ENCODE measurements at places on chromosomes 7 and 10.

- DNase-seq = no peak
Measured at GRCh38 chr7:18390535-18390907, 105.0 kb upstream of the HDAC9 start.

GRCh38 chr7:41725013-41725412, 22.1 kb upstream of the INHBA start:
- no peak for DNase-seq

GRCh38 chr7:154748089-154748786, 254.7 kb downstream of the PAXIP1 start:
- DNase-seq = no peak

DNA sequence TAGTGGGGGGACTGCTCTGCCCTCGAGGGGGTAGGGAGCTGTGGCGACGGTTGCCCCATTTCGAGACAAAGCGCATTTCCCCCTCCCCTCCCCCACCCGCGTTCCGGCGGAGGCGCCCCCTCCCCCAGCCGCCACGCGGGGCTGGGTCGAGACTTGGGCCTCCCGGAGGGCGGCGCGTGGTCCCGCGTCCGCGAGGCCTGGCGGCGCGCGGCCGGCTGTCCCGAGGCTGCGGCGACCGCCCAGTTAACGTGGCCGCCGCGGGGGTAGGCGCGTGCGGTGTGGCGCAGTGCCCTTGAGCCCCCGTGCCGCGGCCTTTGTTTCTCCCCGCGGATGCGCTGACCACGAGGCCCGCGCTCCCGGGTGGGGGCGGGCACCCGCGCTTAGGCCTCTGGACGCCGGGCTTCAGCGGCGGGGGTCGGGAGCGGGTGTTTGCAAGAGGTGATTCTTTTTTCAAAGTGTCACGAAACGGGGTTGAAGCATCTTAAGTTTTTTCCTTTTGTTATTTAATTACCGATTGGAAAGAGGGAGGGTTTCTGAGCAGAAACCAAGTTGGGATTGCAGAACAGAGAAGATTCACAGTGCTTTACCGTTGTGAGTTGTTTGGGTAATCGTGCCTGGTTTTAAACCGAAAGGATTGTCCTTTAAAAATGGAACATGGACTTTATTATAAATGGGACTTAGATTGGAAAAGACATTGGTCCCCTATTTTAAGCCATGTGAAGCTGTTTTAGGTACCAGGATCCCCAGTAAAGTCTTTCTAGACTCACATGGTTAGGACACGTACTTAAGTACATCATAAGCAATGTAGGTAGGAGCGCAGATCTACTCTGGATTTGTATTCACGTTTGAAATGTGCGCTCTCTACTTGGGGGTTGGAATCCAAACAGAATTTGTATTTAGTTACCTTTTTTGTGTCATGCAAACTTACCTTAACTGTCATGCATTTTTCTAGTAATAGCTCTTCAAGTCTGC, 760 bp downstream of the CBX3 start:
- peak; percentile 35 for DNase-seq

GRCh38 chr7:32868116-32868515, 23.4 kb downstream of the KBTBD2 start:
- DNase-seq = no peak

DNA sequence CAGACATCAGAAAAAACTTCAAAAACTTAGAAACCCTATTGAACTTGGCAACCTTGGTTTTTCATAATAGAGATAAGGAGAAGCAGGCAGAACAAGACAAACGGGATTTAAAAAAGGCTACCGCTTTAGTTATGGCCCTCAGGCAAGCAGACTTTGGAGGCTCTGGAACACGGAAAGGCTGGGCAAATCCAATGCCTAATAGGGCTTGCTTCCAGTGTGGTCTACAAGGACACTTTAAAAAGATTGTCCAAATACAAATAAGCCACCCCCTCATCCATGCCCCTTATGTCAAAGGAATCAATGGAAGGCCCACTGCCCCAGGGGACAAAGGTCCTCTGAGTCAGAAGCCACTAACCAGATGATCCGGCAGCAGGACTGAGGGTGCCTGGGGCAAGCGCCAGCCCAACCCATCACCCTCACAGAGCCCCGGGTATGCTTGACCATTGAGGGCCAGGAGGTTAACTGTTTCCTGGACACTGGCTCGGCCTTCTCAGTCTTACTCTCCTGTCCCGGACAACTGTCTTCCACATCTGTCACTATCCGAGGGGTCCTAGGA, 115.3 kb downstream of the NRCAM start:
- DNase-seq = no peak

DNA sequence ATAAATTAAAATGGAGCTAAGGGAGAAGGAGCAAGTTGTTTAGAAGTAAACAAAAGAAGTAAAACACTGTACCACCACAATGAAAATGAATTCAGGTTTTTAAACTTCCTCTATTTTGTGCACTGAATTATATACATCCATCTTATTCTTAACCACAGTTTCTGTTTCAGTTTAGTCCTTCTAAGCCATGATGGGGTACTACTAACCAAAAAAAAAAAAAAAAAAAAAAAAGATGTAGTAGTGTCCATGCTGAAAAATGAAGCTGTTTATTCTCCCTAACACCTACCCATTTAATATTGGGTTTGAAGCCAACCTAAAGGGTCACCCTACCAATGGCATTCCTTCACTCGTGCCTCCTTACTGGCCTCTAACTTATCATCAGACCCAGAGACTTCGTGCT, 3.4 kb upstream of the BMPR1A start:
- no peak for DNase-seq

GRCh38 chr7:41892356-41893100, 189.6 kb upstream of the INHBA start:
- no peak for DNase-seq

DNA sequence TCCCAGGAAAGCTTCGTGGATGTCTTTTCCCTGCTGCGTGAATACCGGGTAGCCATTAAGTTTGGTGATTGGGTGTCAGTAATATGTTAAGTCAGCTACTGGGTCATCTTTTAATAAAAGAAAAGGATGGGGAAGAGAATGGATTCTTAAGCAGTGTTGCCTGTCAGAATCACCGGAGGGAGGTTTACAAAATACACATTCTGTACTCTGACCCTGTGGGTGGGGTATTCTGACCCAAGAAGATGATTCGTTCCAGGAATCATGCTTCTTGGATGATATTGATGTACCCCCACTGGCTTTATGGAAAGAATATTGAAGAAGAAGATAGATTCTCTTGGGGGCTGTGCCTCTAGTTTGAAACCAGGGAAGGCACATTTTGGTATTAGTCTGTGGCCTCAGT, 18.3 kb downstream of the SGPL1 start:
- no peak for DNase-seq

GRCh38 chr7:81284576-81284975, 365.7 kb upstream of the SEMA3C start:
- no peak for DNase-seq

- no peak for DNase-seq
Measured at GRCh38 chr7:157438121-157439025, 101.6 kb downstream of the DNAJB6 start.

DNA sequence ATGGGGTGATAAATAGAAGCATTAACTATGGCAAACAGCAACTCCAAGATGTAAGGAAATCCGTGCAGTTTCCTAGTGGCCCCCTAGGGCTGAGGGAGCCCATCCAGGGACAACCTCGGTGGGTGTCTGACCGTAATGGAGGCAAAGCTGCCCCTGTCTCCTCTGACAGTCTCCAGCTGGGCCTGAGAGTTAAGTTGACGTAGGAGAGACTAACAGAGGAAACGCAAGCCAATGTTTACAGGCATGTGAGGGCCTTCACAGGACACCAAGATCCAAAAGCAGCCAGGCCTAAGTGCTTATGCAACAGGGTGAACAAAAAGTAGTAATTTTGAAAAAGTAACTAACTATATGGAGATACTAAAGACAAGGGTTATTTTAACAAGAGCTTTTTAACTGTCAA, 330.0 kb upstream of the C7orf33 start:
- DNase-seq = no peak

DNA sequence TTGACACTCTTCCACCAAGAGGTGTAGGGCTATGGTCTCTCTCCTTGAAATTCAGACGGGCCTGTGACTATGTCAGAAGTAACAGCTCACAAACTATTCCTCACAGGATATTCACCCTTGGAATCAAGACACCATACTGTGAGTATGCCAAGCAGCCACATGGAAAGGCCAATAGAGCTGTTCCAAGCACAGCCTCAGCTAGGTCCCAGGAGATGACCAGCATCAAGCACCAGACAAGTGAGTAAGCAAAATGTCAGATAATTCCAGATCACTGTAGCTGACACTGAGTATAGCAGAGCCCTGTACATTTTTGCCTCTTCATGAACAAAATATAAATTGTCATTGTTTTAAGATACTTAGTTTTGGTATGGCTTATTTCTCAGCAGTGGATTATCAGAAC, 88.1 kb upstream of the KCND2 start:
- no peak for DNase-seq

- DNase-seq = peak; percentile 55
Measured at GRCh38 chr10:22320591-22321155, at the start of gene BMI1. TSS of gene BMI1 (plus strand) at chr10:22321099. CDS start at chr10:22326450, 5,351 bp downstream.

DNA sequence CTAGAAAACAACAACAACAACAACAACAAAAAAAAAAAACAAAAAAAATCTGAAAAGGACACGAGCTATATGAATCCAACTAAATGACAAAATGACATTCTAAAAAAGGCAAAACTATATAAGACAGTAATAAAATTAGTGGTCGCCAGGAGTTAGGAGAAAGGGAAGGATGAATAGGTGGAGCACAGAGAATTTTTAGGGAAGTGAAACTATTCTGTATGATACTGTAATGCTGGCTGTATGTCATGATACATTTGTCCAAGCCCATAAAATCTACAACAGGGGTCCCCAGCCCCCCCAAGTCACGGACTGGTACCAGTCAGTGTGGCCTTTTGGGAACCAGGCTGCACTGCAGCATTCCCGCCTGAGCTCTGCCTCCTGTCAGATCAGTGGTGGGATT, 2.8 kb upstream of the PUS7 start:
- no peak for DNase-seq

- no peak for DNase-seq
Measured at GRCh38 chr10:5609952-5610616, 56.3 kb downstream of the ASB13 start.

GRCh38 chr10:88999625-89000024, 9.0 kb downstream of the FAS start:
- no peak for DNase-seq

- DNase-seq = no peak
Measured at GRCh38 chr10:127962205-127962604, 55.3 kb downstream of the PTPRE start.

- no peak for DNase-seq
Measured at GRCh38 chr10:76149602-76150138, 718.2 kb downstream of the LRMDA start.

GRCh38 chr10:35356725-35357092, 20.4 kb downstream of the CCNY start:
- peak; percentile 15 for DNase-seq

DNA sequence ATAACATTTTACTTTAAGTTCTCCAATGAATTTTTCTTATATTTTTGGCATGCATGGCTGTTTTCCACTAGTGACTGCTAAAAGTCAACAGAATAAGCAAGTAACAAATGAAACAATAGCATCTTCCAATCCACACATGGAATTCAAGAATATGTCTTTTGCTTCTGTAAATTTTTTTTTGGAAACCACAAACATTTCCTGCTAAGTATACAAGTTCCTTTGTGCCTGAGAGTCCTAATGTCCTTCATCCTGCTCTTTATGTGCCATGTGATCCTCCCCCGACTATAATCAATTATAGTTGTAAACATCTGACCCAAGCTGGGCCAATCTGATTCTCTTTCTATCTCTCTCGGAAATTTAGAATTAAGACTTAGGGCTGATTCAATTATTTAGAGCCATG, 61.2 kb downstream of the PPP1R3C start:
- DNase-seq = no peak

DNA sequence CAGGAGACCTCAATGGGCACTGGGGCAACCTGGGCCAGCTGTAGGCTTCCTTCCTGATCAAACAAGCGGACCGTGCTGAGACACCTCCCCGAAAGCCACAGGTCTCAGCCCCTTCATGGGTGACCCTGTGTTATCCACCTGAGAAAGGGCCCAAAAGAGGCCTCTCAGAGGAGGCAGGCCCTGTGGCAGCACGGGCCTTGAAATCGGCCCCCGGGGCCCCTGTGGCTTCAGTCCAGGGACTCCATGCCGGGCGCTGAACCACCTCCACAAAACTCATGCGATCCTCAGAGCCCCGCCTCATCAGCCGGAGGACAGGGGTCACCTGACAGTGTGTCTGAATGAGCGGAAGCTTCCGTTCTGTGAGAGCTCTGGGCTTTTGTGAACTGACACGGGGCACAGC, 307.1 kb downstream of the PAXIP1 start:
- DNase-seq = no peak

DNA sequence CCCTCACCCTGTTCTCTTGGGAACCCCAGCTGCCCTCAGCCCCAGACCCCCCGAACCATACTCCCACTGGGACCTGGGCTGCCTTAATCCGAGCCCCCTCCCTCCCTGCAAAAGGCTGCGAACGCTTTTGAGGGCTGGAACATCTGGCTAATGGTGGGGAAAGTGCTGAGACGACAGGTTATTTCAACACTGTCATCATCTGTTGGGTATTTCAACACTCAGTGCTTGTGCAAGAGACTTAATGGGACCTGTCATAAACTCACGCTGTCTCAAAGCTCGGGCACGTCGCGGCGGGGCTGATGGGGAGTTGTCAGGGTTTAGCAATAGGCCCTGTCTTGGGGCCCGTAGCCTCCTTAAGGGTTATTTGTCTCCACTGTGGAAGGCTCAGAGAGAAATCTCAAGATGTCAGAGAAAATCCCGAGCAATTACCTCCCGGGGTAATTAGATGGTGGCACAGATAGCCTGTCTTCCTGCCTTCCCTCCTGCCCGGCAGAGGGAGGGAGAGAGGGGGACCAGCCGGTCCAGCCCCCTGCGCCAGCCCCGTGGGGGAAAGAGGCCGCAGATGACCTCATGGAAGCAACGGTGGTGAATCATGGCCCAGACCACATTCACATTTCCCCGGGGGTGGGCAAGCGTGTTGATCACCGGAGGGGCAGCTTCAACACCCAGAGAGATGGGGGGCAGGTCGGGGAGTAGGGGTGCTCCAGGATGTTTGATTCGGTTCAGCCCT, 88.7 kb upstream of the MYL10 start:
- no peak for DNase-seq

DNA sequence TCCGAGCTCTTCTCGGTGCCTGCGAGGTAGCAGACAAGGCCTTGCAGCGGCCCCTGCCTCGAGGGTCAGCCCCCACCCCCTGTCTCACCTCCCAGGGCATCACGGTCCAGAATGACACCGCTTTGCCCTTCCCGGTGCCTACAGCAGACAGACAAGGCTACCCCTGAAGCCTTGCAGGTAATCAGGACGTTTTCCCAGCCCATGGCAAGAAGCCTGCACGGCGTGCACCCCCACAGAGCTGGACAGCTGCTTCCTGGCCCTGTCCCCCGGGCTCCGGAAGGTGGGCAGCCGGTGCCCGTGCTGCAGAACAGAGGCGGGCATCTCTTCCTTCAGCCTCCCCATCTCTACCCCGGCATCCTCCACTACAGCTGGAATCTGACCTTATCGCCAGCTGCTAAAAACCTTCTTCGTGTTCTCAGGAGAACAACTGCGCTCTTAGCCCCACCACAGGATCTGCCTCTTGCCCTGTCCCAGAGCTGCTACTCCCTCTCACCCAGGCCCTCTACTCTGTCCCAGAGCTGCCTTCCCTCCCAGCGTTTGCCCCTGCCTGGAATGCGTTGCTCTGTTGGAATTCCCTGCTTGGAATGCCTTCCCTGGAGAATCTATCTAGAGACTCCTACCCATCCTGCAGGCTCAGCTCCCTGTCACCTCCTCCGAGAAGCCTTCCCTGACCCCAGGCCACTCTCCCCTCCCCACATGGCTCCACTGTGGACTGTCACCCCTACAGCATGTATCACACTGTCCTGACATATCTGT, 4.7 kb downstream of the MYL10 start:
- no peak for DNase-seq

- no peak for DNase-seq
Measured at GRCh38 chr7:5712566-5712965, 68.9 kb downstream of the RNF216 start.

- DNase-seq = no peak
Measured at GRCh38 chr10:17250736-17251135, 22.7 kb downstream of the VIM start.
